Activated CD4-positive, alpha-beta T cell treated with anti-CD3 and anti-CD28 coated beads for 4 hours (primary cell): ENCODE measurements at places on chromosomes 16 and 17.

- DNase-seq = no peak
Measured at GRCh38 chr17:20063665-20064648, 54.8 kb downstream of the SPECC1 start.

DNA sequence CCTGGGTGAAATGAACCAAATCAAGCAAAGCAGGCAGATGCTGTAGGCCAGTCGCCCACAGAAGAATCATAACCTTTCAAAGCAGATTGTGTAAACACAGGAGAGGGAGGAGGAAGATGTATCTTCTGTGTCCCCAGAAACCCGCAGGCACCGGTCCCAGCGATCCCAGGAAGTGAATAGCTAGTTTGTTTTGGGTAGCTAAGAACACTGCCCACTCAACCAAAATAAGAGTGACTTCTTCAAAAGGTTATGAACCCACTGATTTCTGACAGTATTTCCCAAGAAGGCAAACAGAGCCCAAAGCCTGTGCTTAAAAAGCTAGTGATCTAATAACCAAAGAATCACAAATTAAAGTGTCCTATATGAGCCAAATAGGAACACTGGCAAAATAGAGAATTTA is 67.8 kb downstream of the GRIN2A start:
- DNase-seq = no peak

GRCh38 chr17:5128905-5129535 is 13.2 kb downstream of the USP6 start:
- DNase-seq = no peak

- no peak for DNase-seq
Measured at GRCh38 chr16:8493972-8494371, 96.3 kb downstream of the TMEM114 start.

DNA sequence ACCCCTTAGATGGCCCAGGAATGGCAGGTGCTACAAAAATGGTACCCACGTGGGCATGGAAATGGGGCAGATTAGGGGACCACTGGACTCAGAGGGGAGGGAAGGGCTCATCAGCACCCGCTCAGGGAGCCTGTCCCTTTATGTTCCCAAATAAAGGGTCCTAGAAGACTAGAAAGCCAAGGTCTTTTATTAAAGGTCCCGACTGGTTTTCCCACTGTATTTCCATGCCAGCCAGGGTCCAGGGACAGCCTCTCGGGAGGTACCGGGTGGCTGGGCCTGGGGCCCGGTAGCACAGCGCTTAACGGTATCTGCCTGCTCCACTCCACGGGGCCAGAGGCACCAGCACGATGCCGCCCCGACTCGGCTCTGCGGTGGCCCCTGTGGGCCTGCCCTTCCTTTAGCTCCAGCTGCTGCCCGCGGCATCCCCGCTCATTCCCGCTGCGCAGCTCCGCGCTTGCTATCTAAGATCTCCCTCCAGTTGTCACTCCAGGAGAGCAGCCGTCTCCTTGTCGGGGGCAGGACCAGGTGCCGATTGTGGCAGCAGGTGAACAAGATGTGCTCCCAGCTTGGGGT is 1.4 kb downstream of the NT5C start:
- DNase-seq = no peak

DNA sequence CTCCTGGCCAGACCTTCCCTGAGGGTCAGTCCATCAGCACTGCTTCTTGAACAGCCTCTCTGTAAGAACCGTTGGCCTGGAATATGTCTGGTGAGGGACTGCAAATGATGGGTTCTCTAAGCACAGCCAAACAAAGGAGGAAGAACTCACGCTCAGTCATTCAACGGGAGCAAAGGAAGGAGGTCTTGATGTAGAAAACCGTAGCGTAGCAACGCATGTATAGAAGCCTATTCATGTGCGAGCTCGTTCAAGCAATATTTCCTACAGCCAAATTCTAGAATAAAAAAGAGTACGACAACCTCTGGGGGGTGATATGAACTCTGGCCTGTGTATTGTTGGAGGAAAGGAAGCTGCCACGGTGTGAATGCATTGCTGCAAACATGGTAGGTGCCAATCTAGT is 64.2 kb downstream of the RGS9 start:
- DNase-seq = no peak

DNA sequence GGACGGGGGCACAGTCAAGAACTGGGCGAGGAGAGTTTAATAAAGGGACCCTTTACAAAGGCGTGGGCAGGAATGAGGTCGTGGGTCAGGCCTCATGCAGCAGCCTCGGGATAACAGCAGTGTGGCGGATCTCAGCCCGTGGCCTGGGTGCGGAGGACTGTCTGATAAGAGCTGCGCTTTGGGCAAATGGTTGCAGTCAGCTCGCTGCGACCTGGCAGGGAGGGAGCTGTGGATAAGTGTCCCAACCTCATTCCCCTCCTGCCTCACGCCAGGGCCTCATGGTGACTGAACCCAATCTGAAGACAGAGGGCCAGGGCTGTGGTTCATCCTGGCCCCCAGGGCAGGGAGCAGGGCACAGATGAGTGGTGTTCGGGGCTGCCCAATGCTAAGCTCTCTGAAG is 13.6 kb downstream of the SMTNL2 start:
- no peak for DNase-seq
